Cardiac septum (tissue), 1 donor: ENCODE measurements at places on chromosomes 12 and 14.

- DNase-seq: no peak
These were observed 44.7 kb upstream of the CEP83 start for GRCh38 chr12:94504386-94504785.

DNA sequence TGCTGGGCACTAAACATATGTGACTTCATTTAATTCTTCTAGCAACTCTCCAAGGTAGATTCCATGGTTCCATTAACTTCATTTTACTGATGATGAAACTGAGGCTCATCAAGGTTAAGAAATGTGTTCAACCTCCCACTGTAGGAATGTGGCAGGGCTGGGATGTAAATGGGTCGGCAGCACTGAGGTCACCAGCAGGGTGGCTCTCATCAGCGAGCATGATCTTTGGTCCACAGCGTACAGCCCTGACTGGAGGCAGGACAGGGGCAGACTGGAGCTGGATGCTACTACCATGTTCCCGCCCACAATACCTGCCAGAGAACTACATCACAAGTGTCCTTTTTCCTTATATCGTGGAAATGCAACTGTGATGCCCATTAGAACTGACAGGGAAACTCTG, 4.6 kb downstream of the APPL2 start:
- DNase-seq: no peak

GRCh38 chr14:22391908-22392565, 197.0 kb downstream of the DAD1 start:
- DNase-seq: no peak

DNA sequence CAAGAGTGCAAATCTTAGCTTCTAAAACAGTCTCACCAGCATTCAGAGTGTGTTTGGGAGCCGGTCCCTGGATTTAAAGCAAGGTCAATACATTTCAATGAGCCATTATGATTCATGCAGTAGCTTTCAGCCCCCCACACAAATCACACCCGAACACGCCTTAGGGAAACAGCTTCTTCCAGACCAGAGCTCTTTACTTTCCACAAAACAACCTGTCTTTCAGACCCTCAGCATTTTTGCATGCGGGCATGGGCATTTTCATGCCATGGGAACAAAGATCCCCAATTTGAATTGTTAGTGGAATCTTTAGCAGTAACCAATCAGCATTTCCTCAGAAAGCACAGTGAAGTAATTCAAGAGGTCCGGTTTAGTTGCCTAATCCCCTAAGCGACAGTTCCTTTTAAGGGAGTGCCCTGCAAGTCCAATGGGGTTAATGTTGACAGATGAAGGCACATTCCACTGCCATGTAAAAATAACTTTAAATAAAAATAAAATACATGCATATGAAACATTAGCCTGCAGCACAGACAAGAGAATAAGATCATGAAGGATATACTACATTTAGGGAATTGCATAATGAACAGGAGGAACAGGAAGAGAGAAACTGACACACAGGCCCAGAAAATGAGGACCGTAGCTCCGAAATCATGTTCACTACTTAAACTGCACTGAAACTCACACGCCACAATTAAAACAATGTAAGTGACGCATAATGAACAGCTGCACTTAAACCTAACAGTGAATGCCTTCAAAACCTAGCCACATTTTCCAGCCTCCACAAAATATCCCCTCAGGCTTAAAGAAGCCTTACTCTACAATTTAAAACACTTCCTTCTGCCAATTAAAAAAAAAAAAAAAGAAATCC, 4.0 kb downstream of the VPS37B start:
- no peak for DNase-seq

- DNase-seq: no peak
These were observed 20.2 kb downstream of the UBE3B start for GRCh38 chr12:109497675-109498074.

DNA sequence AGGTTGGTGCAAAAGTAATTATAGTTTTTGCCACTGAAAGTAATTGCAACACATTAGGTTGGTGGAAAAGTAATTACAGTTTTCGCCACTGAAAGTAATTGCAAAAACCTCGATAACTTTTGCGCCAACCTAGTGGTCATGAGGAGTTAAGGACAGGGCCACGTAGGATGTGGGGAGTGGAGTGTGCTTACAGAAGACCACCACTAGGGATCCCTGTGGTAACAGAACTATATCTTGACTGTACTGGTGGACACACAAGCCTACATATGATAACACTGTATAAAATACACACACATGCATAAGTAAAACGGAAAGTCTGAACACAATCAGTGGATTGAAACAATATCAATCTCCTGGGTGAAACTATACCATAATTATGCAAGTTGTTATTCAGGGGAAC, 187.4 kb upstream of the ABCD2 start:
- no peak for DNase-seq

DNA sequence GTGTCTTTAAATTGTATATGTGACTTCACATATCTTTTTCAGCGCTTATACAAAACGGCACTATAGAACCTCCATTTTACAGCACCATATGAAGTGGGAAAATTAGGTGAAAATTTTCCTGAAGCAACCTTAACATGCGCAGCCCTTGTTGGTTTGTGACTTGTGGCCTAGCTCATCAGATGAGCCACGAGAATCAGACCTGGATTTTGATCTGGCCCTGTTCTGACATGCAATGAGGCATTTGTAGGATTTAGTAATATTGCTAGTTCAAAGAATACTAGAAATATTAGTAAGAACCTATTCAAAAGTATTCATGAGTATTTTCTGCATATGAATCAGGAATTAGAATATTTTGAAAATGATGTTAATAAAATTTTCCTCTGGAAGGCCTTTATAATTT, 2.9 kb downstream of the CDKN1B start:
- DNase-seq: no peak

GRCh38 chr12:129886541-129886940, 17.3 kb downstream of the TMEM132D start:
- no peak for DNase-seq

GRCh38 chr12:32051511-32052211, 55.0 kb upstream of the BICD1 start:
- DNase-seq: no peak

- DNase-seq: no peak
These were observed 3.9 kb downstream of the SAMD4A start for GRCh38 chr14:54570631-54571415.
